Testis (tissue), 5 donors: ENCODE measurements at places on chromosomes 3 and 15. TPM values are rescaled to one million over a fixed set of nuclear protein-coding genes. Genes with fewer than 3 reads are reported as not detected.

The TMPRSS7 gene
- total RNA-seq, result 2.0 TPM

The SLC49A4 gene
- total RNA-seq, result 23.7 TPM

The EID1 gene
- 164 TPM for total RNA-seq

The SMCO1 gene
- total RNA-seq, result 0.24 TPM

The ACSBG1 gene
- 25.2 TPM for total RNA-seq

The VGLL4 gene
- total RNA-seq, result 209 TPM

The SSUH2 gene
- 9.8 TPM for total RNA-seq

The CCR8 gene
- total RNA-seq, result not detected

The STRIT1 gene
- total RNA-seq, result not detected

The LRRC49 gene
- total RNA-seq, result 35.4 TPM

The WDR72 gene
- 2.4 TPM for total RNA-seq

The CEMIP gene
- 8.3 TPM for total RNA-seq

The GOLGA8G gene
- total RNA-seq, result 57.9 TPM

The C15orf62 gene
- not detected for total RNA-seq

The ZNF385D gene
- 31.4 TPM for total RNA-seq

The SEMA3G gene
- 1.7 TPM for total RNA-seq

The INSYN1 gene
- total RNA-seq, result 15.9 TPM

The MYRIP gene
- 4.8 TPM for total RNA-seq
